HEK293T (cell line): ENCODE measurements at places on chromosomes 3 and 15.

- no peak for DNase-seq
These were observed 7.5 kb downstream of the GATA2 start for GRCh38 chr3:128485282-128486204.

DNA sequence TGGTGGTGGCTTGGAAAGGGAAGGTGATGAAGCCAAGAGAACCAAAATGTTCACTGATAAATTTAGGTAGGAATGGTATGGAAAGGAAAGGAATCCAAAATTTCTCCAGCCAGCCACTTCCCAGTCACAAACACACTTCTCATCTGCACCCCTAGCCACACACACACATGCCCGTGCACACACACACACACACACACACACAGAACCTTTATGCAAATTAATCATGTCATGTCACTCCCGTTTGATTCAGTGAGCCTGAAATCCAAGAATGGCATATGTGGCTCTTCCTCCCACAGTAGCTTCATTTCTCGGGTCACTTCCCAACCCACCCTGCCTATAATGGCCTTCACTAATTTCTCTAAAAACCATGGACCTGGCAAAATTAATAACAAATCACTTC lies 3.1 kb upstream of the HLTF start:
- no peak for DNase-seq

GRCh38 chr3:198062068-198062465 lies 102.0 kb downstream of the LMLN start:
- no peak for DNase-seq

- no peak for DNase-seq
These were observed 335.9 kb downstream of the LPP start for GRCh38 chr3:188489639-188490405.

GRCh38 chr3:151726016-151726415 lies 7.7 kb upstream of the AADACL2 start:
- DNase-seq = no peak

- DNase-seq = no peak
These were observed 28.6 kb downstream of the EHD4 start for GRCh38 chr15:41943543-41944312.

DNA sequence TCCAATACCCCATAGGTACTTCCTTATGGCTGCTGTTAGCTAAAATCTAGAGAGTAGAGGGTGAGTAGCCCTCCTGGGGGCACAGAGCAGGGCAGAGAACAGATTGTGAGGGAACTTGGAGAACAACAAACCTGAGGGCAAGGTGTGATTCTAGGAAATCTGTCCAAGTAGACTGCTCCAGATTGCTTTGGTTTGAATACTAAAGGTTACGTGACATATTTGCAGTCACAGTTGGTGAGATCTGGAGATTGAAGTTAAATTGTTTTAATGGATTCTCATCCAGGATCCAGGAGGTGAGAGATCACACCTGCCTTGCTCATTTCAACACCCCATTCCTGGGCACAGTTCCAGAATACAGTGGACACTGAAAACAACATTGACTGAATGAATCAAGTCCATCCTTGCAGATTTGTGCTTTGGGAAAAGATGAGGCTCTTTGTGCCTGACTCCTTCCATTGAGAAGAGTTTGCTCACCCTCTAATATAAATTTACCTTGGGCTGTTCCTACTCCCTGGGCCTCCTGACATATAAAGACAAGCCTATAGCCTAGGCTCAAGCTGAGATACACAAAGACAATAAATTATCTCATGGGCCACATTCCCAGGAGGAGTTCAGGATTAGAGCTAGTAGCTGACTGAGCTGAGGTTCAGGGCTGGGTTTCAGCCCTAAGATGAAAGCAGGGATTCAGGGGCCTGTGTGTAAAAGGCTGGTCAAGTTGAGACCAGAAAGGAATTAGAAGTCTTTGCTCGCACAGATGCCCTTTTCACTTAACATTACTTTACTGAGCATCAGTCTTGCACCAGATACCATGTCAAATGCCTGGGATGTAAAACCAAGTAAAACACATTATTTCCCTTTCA lies 400.9 kb upstream of the MCTP2 start:
- no peak for DNase-seq

DNA sequence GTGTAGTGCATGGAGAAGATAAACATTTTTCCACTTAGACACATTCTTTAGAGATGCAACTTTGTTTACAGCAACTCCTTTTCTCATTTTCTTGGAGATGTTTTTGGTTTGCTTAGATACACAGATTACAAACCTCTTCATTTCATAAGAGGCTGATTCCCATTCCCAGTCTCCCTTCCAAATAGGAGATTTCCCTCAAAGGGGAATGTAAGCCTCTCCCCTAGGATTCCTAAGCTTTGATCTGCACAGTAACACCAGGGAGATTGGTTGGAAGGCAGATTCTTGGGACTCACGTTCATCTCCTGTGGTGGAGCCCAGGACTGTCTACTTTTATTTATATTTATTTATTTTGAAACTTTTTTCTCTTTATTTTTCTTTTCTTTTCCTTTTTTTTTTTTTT lies 63.2 kb downstream of the MCTP2 start:
- no peak for DNase-seq

GRCh38 chr3:128794067-128794768 lies 68.2 kb downstream of the RAB7A start:
- no peak for DNase-seq

DNA sequence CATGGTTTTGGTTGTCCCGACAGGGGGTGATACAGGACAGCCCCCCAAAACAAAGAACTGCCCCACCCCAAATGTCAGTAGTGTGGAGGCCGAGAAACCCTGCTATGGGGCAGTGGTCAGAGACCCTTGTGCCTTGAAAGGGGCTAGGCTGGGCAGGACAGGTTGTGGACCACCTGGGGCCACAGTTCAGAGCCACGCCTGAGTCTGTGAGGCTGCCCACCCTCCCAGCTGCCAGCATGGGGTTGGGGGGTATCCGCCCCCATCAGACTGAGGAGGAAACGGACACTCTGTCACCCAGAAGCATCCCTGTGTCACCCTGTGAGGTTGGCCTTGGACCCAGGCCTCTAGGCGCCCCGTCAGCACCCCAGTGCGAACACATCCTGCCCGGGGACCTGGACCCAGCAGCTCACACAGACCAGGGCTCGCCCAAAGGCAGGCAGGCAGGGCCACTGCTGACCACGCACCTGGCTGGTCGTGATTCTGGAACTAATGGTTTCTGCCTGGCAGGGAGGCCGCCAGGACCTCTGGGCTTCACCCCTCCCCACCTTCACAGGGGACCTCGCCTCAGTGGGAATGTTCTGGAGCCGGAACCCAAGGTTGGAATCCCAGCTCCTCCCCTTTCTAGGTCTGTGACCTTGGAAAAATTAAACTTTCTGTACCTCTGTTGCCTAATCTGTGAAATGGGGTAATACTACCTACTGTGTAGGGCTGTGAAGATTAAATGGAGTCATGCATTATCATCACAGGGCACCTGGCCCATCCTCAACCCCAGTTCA lies 1.4 kb downstream of the SLC41A3 start:
- DNase-seq = peak; percentile 4

- no peak for DNase-seq
These were observed 288.9 kb downstream of the EFHB start for GRCh38 chr3:19645093-19645492.

- DNase-seq = peak; percentile 74
These were observed 13.6 kb downstream of the MRPS25 start for GRCh38 chr3:15051531-15051930.

DNA sequence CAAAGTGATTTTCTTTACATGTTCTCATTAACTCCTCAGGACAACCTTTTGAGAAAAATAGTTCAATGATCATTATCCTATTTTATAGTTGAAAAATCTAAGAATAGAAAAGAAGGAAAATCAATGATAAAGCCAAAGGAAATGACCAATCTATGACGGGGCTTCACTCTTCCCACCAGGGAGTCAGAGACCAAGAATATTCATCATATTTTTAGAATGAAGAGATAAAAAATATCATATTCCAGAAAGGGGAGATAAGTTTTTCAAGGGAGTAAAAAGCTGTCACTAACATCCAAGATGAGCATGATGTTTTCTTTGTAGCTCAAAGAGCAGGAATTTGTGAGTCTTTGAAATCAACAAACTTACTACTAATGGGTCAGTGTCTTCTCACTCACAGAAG lies 71.5 kb upstream of the LPP start:
- no peak for DNase-seq

DNA sequence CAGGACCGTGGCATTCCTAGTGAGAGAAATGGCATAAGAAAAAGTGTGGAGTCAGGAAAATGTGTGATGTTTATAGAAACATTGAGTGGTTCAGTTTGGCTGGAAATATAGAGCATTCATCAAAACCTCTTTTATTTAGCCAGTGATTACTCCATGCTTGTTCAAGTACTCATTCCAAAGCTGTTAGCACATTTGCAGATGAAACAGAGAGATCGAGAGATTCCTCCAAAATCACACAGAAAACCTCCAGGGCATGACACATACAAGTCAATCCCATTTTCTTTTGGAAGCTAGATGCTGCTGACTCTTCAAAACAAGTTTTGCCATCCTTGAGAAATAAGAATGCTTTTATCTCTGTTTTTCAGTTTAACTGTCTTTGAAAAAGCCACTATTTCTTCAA lies 11.5 kb upstream of the MB21D2 start:
- no peak for DNase-seq

DNA sequence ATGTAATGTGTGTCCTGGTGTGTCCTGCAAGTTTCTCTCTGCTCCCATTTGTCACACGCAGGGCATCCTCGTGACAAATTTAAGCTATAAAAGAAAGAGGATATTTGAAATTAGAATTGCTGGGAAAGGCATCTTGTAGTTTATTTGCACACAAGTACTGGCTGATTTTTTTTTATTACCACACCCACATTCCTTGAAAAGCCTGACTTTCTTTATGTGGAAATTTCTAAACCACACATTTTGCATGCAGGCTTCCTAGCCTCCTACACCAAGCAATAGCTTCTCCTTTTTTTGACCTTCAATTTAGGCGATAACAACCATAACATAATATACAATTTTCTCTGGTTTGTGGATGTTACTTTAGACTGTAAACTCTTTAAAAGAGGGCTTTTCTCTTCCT lies 126.1 kb downstream of the SERPINI1 start:
- DNase-seq = no peak

- no peak for DNase-seq
These were observed 310.2 kb downstream of the TBC1D5 start for GRCh38 chr3:17432236-17432635.

- no peak for DNase-seq
These were observed 102.4 kb downstream of the FMN1 start for GRCh38 chr15:33091983-33092693.
